ENCODE measurements at places on chromosomes 1 and 21.

DNA sequence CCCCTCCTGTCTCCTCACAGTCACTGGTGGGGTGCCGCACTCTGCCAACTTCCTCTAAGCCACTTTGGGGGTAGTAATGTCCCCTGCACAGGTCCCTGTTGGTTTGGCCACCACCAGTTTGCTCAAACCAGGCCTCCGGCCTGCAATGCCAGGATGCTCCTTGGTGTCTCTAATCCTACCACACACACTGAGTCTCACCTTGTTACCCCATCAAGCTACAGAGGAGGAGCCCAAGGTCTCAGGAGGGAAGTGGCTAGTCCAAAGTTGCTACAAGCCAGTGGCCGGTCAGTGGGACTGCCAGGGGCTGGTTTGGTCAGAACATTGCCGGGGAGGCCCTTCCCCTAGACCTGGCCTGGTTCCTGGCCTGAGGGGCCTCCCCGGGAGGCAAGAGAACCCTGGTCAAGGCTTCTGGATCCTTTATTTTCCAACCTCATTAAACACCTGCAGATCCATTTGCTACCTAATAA lies 21.5 kb upstream of the LRP8 start:
- DNase-seq: no peak

DNA sequence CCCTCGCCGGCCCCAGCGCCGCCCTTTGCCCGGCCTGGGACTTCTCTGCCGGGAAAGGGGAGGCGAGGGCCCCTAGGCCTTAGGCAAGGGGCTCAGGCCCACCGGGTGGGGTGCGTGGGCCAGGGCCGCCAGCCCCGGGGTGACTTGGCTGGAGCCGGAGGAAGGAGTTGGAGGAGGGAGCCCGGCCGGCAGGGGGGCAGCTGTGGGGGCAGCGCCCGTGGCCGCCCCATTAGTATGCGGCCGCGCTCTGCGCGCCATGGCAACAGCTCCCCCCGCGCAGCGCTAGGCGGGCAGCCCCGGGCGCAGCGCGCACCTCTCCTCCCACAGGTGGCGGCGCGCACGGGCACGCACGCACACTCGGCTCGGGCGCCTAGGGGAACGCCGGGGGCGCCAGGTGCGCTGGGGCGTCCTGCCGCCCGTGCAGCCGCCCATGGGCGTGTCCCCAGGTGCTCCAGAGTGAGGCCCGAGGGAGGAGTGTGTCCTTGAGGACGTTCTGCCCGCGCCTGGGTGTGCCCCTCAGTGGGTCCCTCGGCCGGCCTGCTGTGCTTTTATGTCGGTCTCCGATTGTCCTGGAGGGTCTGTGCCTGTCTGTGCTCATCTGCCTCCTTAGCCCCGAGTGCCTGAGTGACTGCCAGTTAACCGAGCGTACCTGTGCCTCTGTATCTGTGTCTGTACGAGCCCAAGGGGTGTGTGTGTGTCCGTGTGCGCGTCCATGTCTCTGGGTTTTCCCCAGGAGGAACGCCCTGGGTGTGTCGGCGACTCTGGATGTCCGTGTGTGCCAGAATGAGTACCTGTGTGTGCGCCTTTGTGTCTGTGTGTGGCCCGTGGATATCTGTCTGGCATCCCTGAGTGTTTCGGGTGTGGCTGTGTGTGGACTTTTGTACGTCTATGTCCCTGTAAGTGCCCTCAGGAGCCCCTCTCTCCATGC lies 38.2 kb upstream of the WASF2 start:
- DNase-seq: no peak

DNA sequence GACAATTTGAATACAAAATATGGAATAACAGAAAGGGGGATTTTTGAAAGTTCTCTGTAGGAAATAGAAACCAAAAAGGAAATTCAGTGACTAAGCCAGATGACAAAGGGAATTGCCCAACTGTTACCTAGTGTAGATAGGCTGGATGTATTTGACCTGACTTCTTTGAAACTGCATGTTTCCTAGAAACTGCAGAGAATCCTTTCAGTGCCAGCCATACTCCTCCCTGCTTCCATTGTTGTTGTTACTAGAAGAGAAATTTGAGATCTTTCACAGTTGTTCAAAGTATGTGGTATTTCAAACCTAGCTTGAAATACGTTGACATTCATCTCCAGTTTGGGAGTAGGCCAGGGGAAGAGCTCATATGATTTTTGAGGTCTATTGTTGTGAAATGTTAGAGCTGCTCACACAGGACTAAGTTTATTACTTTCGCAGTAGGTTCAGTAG lies 1.8 kb upstream of the GBP5 start:
- DNase-seq: peak; percentile 62

- no peak for DNase-seq
Measured at GRCh38 chr1:156226116-156226538, 13.3 kb downstream of the PMF1 start.

DNA sequence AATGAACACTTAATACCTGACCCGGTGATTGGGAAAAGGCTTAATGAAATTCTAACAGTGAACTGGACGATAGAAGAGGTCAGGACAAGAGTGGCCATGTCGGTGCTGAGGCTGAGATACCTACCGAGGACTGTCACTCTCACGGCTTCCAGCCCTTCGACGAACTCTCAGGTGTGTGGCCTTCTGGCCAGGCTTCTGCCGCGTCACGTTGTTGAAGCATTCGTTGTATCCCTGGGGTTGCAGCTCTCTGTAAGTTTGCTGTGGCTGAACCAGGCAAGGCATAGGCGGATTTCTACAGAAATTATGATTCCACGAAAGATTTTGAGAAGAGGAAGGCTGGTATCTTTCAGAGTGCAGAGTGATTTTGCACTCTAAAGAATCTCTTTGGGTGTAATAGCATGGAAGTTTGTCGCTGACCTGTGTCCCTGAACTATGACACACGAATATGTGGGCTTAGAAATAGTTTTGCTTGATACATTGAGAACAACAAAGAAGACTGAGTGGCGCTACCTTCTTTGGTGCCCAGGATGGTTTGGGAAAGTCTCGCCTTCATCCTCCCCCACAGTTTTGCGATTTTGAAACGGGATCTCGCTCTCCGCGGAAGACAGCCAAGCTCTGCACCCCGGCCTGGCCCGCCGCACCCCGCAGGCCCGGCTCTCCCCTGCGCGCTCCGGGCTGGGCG lies 403 bp upstream of the EPHX4 start:
- no peak for DNase-seq

DNA sequence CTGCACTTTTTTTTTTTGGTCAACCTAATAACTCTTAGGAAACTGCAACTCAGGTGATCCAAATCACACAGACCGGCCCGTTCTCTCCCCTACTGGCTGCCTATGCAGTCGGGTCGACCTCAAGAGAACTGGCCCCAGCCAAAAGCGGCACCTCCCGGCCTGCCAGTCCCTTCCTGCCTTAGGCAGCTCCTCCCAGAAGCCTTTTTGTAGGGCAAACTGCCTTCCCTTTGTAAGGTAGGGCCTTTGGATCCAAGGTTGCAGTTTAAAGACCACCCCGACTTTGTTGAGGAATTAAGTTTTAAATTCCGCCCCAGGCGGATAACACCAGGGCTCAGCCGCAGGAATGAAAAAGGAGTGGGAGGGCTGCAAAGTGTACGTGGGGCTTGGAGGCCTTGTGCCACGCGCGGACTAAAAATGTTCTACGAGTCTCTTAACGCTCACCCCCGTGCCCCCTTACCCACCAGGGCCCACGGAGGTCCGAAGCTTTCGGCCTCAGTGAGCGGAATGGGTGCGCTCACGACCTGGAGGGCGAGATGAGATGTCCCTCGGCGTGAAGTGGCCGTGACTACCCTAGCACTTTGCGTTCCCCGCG lies 642 bp upstream of the ST3GAL3 start:
- DNase-seq: peak; percentile 43
